Stimulated activated CD8-positive, alpha-beta memory T cell treated with anti-CD3 and anti-CD28 coated beads, Interleukin-15, amount 100 ng/mL, for 48 hours (primary cell): ENCODE measurements at places on chromosomes 7 and 10.

GRCh38 chr7:123004931-123005330 lies 9.4 kb upstream of the TAS2R16 start:
- DNase-seq, result no peak

DNA sequence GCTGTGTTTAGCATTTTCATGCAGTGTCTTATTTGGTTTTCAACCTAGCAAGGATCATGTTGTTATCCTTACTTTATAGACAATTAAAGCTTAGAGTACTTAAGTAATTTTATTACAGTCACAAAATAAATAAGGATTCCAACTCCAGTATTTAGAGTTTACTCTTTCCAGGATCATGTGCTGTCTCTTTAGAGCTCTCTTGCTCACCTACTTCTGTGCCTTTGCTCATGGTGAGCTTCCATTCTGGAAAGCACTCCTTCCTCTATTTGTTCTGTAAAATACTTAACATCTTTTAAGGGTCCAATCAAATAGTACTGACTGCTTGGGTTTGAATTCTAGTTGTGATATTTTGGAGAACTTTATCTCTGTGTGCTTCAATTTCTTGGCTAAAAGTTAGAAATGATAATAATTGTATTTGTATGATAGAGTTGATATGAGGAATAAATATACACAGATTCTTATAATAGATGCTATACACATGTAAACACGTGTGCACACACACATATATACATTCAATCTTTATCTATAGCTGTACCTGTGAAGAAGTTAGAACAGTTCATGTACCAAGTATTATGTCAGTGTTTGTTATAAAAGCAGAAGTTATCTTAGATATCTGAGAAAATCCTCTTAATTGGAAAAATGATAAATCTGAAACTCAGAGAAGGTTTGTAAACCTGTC lies 18.2 kb upstream of the CALCR start:
- no peak for DNase-seq

DNA sequence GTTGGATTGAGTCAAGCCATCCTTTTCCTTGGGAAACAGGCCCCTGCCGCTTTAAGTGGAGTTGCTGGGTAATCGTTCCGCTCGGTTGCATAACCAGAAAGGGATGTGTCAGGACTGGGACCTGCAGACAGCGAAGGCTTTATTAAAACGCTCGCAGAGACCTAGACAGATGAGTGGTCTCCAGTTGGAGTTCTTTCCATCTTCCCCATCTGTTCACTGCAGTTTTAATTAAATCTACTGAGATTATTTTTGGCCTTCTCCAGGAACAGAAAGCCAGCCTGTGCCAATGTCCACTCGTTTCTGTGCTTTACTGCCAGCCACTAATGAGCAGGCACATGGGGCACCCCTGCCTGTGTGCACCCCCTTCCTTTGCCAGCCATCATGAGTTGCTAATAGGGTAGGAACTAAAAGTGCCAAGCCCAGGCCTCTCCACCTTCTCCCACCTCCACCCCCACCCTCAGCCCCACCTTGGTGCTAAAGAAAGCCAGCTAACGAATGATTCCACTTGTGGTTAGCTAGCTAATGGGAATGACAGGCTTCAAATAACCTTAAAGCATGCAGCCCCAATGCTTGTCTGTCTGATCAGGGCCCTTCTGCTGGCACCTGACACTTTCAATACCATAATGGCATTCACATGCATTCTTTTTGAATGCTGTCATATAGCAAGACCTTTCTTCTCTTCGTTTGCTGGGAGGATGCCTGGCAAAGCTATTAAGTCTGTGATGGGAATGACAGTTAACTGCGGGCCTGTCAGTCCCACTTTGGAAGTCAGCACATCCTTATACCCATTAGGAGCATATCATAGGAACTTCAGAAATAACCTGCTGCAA lies 556.8 kb upstream of the GALNT17 start:
- no peak for DNase-seq

- no peak for DNase-seq
These were observed 1175.3 kb downstream of the GATA3 start for GRCh38 chr10:9229702-9230244.

DNA sequence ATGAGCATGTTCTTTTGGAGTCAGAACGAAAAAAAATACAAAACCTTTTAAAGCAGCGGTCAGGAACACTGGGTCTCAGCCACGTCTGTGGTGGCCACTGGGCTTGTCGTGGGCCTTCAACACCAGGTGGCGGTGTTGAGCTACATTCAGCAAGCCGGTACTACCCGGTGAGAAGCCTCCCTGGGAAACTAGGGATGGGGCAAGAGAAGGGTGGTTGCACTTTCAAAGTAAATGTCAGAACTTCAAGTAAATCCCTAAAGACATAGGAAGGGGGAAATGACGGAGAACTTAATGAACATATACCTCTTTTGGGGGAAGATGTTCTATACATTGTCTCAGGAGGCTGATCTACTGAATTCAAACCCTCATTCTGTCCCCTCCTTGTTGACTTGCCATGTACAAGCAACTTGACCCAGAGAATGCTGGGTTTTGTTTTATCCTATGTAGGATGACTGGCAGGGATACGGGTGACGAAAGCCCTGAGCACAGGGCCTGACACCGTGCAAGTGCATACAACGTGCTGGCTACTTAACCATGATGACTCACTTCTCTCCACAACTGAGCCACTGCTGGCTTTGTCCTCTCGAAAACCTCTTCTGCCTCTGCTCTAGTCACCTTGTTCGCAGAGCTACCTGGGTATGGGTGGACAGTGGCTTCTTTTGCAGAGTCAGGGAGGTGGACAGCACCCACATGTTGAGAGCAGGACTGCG lies 49.0 kb upstream of the BAMBI start:
- DNase-seq, result peak; percentile 48

- no peak for DNase-seq
These were observed 21.8 kb downstream of the MORN4 start for GRCh38 chr10:97611473-97611872.

- no peak for DNase-seq
These were observed 137.2 kb upstream of the GPR22 start for GRCh38 chr7:107332488-107333269.

- no peak for DNase-seq
These were observed 38.4 kb downstream of the NET1 start for GRCh38 chr10:5450605-5451384.

GRCh38 chr7:99365318-99366141 lies 9.0 kb upstream of the ARPC1B start:
- DNase-seq, result no peak

GRCh38 chr7:158362912-158363905 lies 224.4 kb downstream of the PTPRN2 start:
- DNase-seq, result no peak

DNA sequence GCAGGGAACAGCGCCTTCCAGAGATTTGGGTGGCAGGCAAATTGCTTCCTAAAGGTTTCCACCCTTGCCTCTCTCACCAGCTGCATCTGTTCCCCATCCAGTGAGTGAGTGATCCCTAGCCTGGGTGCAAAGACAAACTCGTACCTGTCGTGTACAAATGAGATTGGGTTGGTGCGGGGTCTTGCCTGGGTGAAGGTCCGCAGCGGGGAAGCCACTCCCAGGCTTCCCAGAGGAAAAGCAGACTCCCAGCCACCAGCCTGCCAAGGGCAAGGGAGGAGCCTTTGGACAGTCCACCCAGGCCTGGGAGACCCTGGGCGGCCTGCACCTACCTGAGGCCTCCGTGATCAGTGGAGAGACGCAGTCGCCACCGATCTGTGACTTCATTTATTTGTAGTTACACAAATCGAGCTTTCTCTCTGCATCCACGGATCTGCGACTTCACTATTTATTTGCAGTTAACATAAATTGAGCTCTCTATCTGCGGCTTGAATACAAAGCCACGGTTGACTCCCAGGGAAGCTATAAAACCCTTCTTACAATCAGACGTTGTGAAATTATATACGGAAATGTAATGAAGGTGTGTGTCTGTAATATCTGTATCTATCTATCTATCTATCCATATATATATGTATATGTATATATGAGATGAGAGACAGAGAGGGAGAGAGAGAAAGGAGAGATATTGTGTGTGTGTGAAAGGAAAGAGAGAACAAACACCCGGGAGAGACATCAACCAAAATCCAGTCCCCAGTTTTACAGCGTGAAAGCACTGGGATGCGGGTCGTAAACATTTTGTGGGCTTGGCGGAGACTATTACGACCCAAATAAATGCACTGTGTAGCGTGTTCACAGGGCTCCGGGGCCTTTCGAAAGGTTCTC lies 3.0 kb upstream of the HOXA7 start:
- DNase-seq, result no peak

- no peak for DNase-seq
These were observed 151.0 kb upstream of the FRMD4A start for GRCh38 chr10:14481752-14482151.

DNA sequence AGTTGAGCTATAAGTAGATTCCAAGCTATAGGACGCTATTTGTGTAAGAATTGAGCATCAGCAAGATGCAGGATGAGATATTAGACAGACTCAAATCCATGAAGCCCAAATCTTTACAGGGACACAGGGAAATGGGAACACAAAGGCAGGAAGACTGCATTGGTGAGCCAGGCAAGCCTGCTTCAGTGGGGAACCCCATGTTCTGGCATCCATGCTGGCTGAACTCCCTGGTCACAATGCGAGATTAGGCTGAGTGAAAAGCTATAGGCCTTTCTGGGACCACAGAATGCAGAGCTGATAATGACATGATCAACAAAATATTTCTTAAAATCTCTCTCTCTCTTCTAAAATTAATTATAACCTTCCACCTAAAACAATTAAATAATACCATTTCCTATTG lies 170.5 kb downstream of the CDC14C start:
- no peak for DNase-seq

GRCh38 chr7:68783684-68784083 lies 814.6 kb upstream of the AUTS2 start:
- no peak for DNase-seq

- DNase-seq, result no peak
These were observed 32.4 kb downstream of the KMT2E start for GRCh38 chr7:105046414-105046813.

DNA sequence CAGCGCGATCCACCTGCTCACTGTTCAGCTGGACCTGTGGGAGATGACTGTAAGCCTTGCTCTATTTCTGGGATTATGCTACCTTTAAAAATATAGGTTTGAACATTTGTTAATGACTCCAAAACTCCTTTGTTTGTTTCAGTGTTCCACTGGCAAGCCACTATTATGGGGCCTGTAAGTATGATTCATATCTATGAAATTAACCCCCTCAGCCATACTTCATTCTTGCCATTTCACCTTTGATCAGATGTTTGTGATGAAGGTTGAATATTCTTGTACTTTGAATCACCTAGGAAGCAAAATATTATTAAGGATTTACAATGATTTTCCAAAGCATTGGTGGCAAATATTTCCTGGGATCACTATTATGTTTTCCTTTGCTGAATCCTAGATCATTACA lies 23.9 kb upstream of the TFAM start:
- no peak for DNase-seq

GRCh38 chr7:35519971-35520809 lies 174.7 kb downstream of the HERPUD2 start:
- peak; percentile 17 for DNase-seq

DNA sequence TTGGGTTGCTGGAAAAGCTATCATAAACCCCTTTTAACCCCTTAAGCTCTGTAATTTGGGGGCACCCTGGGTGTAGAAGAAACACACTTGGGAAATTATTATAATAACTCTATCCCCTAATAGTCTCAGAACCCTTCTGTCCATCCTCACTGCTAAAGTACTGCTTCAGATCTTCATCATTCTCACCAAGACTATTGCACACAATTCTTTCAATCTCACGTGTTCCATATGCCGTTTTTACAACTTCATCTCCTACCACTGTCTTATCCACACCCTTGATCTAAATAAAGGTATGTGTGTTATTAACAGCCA lies 15.8 kb downstream of the ANKRD22 start:
- no peak for DNase-seq

- DNase-seq, result no peak
These were observed 15.9 kb downstream of the YME1L1 start for GRCh38 chr10:27138277-27138676.

DNA sequence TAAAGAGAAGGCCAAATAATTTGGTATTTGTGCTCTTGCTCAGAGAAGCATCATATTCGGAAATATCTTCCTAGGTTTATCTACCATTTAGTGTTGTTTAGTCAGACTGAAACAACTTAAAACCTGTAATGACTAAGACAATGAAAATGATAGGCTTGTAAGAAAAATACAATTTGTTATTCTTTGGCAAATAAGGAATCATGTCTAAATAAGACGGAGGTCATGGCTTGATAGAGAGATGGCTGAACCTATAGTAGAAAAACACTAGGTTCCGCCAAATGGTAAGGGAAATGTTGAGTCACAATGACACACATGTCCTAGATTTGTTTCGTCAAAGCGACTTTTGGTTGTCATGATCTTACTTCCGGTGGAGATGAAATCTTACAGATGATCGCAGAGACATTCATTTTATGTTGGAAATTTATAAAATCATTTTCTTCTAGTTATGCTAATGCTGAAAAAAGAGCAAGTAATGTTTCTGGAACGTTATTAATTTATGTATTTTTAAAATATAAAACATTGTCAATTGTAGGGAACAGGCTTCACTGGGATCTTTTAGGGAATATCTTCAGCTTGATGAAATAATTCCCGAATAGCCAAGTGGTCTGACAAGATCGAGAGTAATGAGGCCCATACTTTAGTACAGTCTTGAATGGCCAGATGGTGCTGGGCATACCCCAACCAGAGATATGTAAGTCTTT lies 1.0 kb downstream of the SRGN start:
- no peak for DNase-seq

- no peak for DNase-seq
These were observed 174.0 kb upstream of the TPK1 start for GRCh38 chr7:145009876-145010275.

DNA sequence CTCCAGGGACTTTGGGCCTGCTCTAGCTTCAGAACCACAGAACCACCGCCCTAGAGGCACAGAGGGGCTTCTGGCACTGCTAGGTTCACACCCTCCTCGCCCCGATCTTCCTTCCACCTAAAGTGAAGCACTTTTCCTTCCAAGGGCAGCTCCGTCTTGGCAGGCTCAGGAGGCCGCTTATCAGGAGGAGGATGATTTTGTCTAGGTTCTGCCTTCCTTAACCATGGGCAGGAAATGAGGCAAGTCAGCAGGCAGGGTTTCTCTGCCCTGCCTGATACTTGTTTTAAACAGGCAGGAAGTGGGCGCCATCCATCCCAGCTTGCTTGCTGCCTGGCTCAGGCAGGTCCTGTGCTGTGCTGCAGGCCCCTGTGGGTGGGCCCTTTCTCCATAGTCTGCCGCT lies 8.3 kb upstream of the ATP6V0E2 start:
- peak; percentile 30 for DNase-seq

DNA sequence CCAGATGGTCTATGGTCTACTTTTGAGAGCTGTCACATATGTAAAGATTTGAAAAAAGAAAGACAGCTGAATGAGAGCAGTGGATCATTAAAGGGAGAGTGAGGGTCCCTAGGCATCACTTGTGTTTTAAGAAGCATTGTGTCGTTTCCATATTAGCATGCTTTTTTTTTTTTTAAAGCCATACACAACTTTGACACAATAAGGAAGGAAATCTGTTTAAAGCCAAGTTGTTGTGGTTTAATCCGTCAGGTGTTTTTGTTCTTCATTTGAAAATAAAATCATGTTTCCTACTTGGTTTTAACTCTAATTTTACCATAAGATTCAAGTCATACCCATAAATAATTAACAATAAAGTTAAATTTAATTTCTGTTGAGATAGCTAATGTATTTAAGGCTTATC lies 53.5 kb downstream of the MDFIC start:
- no peak for DNase-seq

- no peak for DNase-seq
These were observed 59.3 kb downstream of the PRTFDC1 start for GRCh38 chr10:24893127-24893526.
